T-helper 1 cell (primary cell): ENCODE measurements at places on chromosomes 4 and X.

- no peak for DNase-seq
Observed at GRCh38 chr4:105147016-105147552, 408 bp downstream of the TET2 start.

DNA sequence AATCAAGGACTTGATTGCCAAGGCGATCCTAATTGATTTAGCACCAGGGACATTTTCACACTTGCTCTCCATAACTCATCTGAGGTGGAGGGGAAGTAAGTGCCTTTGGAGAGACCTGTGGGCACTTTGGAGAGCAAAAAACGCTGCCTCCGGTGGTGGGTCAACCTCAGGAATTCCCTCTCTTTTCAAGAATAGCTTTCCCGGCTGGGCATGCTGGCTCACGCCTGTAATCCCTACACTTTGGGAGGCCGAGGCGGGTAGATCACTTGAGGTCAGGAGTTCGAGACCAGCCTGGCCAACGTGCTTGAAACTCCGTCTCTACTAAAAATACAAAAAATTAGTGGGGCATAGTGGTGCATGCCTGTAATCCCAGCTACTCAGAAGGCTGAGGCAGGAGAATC, 49.2 kb downstream of the PRPS1 start:
- DNase-seq: no peak

DNA sequence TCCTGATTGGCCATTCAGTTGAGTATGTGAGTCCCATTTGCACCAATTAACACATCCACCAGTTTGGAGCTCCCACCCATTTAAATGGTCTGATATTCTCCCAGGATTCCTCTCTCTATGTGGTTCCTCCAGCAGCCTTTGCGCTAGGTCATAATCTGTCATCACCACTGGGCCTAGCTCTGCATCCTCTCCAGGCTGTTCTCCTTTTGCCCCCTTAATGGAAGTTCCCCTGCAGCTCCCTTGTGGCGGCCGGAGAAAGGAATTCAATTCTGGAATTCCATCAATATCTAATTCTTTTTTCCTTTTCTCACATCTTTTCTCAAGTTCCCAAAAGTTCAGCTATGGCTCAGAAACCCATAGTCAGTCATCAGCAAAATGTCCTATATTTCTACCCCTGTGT, 2184.4 kb upstream of the AGA start:
- DNase-seq: no peak

GRCh38 chr4:53694666-53695065, 103.4 kb upstream of the LNX1 start:
- no peak for DNase-seq

- no peak for DNase-seq
Observed at GRCh38 chr4:68569466-68570121, 6.5 kb downstream of the UGT2B17 start.

DNA sequence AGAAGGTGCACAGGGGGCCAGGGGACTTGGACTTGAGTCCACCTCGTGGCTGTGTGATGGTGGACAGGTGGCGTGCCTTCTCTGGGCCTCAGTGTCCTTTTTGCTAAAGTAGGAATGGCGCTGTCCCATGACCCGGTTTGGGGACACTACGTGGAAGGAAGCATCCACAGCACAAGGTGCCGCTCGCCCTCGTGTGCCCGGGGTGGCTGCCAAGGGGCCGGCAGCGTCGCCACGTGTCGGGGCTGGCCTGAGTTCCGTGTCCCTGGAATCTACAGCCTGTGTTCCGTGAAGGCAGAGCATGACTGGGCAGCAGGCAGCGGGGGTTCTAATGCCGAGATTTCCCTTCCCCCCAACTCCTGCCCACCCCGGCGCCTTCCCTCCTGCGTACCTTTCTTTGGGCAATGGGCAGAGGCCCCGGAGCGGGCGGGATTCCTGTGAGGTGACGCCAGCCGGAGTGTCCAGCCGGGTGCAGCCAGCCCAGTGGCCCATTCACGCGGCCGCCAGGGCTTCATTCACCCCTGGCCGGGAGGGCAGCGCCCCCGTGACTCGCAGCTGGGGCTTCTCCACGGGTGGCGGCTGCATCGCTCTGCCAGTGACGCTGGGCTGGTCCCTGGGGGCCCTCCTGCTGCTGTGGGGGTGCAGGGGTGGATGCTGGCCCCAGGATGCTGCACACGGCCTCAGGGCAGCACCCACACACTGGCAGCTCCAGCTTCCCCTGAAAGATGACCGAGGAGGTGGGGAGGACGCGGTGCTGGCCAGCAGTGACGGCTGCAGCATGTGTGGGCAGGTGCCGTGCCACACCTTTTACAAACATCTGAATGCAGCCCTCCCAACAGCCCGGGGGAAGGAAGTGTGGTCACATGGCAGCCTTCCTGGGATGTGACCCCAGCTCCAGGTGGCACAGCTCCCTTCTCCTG, 21.2 kb downstream of the DOK7 start:
- no peak for DNase-seq

GRCh38 chr4:156293657-156294297, 340.1 kb upstream of the CTSO start:
- no peak for DNase-seq

- no peak for DNase-seq
Observed at GRCh38 chr4:22462688-22463087, 53.2 kb downstream of the ADGRA3 start.

DNA sequence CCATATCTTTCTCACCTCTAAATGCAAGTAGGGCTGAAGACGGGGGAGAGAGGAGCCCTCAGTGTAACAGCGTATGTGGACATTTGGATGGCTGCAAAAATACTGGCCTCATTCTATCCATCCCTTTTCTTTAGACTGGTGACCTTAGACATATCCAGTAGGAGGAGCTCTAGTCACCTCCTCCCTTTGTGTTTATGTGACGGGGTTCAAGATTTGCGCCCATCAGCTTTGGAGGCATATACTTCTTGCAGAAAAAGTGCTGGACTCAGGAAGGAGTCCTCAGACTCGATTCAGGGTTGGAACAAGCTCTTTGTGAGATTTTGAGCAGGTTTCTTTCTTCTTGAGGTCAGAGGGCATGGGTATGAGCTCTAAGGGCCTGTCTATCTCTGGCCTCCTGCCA, 86.2 kb downstream of the MAMLD1 start:
- DNase-seq: peak; percentile 33

GRCh38 chr4:162075726-162076125, 88.1 kb downstream of the FSTL5 start:
- no peak for DNase-seq

- DNase-seq: no peak
Observed at GRCh38 chr4:123186731-123187130, 209.9 kb upstream of the SPRY1 start.

- peak; percentile 21 for DNase-seq
Observed at GRCh38 chr4:108036213-108036612, 46.5 kb downstream of the HADH start.

GRCh38 chrX:8244301-8244700, 73.2 kb upstream of the VCX2 start:
- DNase-seq: no peak

GRCh38 chrX:44470816-44471215, 71.8 kb downstream of the FUNDC1 start:
- no peak for DNase-seq

GRCh38 chr4:137307806-137308205, 224.5 kb downstream of the PCDH18 start:
- DNase-seq: no peak

GRCh38 chr4:17310269-17310652, 201.6 kb downstream of the QDPR start:
- DNase-seq: no peak

- DNase-seq: no peak
Observed at GRCh38 chr4:125187226-125188176, 127.3 kb upstream of the FAT4 start.

DNA sequence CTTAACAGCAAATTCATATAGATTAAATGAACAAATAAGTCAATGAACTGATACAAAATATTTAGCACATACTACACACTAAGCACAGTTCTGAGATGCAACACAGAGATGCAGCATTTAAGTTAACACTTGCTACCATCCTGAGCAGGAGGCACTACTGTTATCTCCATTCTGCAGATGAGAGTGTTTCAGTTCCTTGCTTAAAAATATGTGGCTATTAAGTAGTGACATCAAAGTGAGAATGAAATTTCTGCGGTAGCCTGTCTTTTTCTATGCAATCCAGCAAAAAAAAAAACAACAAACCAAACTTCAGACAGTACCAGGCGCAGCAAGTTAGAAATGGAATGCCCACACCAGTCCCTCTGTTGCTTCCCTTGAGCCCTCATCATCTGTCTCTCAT, 90.8 kb downstream of the SHISA3 start:
- DNase-seq: no peak

- DNase-seq: no peak
Observed at GRCh38 chrX:24156177-24156576, 6.6 kb downstream of the ZFX start.

GRCh38 chrX:121570072-121570841, 522.8 kb downstream of the GLUD2 start:
- DNase-seq: no peak

- DNase-seq: no peak
Observed at GRCh38 chrX:153496590-153496959, 1.8 kb downstream of the BGN start.

- no peak for DNase-seq
Observed at GRCh38 chr4:95580226-95580625, 31.5 kb upstream of the UNC5C start.

DNA sequence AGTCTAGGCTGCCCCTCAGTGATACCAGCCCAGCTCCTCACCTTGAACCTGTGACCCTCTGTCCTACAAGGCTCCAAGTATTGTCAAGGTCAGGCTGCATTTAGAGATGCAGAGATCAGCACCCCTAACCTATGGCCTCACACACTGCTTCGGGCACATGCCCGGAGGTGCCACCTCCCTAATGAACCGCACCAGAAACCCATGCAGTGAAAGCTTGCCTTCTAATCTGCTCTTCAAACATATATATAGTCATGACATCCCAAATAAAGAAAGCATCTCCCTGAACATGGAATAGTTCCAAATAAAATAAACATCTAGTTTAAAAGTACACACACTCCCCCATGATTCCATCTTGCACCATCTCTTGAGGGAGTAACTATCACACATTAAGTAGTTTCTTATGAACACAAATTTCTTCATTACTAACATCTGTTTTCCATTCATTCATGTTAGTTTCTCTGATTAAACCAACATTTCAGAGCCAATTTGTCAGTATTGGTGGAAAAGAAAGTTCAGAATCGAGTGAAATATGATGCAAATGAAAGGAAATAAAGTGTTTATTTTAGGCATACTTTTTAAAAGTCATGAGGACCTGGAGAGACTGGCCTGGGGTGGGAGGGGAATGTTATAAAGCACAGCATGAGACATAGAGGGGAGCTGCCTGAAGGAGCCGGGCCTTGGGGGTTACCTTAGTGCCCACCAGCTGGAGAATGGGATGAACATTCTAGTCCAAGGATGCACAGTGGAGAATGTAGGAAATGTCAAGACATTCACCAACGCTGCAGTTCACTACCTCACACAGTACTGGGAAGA, 19.2 kb downstream of the CC2D2A start:
- no peak for DNase-seq

DNA sequence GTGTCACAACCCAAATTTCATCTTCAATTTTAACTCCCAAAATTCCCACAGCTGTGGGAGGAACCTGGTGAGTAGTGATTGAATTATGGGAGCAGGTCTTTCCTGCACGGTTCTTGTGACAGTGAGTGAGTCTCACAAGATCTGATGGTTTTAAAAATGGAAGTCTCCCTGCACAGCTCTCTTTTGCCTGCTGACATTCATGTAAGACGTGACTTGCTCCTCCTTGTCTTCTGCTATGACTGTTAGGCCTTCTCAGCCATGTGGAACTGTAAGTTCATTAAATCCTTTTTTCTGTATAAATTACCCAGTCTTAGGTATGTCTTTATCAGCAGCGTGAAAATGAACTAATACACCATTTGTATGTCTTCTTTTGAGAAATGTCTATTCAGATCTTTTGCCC, 13.0 kb upstream of the BLTP1 start:
- no peak for DNase-seq

DNA sequence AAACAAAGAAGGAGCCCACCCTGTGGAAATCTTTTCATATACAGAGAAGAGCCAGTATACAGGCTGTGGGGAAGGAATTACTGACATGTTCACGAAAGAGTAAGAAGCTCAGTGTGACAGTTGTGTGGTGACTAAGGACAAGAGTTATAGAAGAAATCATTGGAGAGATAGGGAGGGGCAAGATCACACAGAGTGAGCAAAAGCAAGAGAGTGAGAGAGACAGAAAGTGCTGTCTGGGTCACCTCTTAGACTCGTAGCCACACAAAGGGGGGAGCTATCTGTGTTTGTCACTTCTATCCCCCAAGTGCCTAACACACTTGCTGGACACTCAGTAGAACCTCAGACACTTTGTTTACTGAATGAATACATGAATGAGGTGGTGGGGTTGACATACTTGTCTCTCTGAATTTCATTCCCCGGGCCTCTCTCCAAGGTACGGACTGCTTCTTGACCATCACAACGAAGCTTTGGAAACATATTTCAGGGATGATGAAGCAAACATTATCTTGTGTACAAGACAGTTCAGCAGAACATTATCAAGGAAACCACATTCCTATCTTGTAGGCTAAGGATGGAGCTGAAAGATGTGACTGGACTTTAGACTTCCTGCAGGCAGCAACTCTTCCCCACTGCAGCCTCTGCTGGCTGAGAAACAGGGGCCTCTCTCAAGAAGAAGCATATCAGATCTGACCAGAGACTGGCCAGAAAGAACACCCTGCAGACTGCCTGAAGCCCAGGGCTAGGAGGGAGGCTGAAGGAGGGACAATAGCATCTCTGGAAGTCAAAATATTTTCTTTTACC, 168.2 kb downstream of the AMELX start:
- no peak for DNase-seq

DNA sequence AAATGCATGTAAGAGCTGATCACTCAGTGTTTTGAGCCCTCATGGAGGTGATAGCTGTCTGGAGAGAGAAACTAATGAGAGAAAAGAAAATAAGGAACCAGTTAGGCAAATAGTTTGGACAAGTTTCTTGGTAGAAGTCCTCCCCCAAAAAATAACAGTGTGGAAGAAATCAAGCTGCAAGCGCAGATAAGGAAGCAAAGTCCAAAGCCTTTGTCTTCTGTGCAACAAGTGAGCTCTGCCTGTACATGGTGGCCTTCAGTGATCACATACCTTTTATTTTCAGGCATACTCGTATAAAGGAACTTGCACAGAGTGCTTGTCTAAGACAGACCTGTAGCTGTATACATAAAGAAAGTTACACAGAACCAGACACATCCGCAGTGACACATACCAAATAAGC, 2.5 kb upstream of the UGT2A3 start:
- DNase-seq: no peak

DNA sequence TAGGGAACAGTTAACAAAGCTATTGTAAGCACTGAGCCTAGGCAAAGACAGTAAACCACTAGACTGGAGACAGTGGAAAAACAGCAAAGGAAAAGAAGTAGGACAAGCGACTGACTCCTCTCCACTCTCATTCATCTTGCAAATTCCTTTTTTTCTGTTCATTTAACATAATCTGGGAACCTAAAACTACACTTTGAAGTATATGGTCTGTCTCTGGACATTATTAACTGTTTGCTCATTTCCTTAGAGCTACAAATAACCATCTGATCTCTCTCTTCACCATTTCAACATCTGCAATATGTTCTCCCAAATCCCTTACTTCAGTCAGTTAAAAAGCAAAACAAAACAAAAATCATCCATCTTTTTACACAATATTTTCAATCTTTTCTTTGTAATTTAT, 642 bp downstream of the HMGN5 start:
- DNase-seq: no peak

GRCh38 chr4:126599746-126600145, 1033.0 kb upstream of the INTU start:
- DNase-seq: no peak
